ENCODE measurements at places on chromosomes 1 and 21. TPM values are rescaled to one million over a fixed set of nuclear protein-coding genes. Genes with fewer than 3 reads are reported as not detected.

DNA sequence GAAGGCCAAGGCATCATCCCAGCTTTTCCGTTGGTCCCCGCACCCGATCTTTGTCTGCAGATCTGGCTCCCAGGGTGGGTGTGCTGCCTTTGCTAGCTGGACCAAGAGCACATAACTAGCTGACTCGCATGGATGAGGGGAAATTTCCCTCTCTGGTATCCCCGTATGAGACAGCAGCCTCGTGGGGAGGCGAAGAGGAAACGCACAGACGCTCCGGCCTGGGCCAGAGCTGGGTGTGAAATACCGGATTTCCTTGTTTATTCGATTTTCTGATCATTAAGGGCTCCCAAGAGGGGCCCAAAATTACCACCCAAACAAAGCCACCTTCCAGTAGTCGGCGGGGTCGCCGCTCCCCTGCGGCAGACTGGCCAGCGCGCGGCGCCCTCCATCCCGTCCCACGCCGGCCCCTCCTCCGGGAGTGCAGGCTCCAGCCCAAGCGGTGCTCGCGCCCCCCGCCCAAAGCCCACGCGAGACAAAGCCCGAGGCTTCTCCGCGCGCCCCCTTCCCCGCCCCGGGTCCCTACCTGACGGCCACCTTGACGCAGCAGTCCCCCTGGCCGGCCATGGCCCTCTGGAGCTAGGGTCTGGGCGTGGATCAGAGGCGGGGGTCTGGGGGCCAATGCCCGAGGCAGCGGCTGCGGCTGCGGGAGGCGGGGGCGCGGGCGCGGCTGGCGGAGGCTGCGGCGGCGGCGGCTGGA, 546 bp downstream of the KIF21B start:
- H3K27ac ChIP-seq: no peak overlapping the region
- H3K27me3 ChIP-seq: no peaks in the 10 kb centered on the region
- H3K36me3 ChIP-seq: peaks cover 7% of the 10 kb centered on the region
- peaks cover 64% of the 10 kb centered on the region for H3K4me1 ChIP-seq
- DNase-seq: peak; percentile 65

DNA sequence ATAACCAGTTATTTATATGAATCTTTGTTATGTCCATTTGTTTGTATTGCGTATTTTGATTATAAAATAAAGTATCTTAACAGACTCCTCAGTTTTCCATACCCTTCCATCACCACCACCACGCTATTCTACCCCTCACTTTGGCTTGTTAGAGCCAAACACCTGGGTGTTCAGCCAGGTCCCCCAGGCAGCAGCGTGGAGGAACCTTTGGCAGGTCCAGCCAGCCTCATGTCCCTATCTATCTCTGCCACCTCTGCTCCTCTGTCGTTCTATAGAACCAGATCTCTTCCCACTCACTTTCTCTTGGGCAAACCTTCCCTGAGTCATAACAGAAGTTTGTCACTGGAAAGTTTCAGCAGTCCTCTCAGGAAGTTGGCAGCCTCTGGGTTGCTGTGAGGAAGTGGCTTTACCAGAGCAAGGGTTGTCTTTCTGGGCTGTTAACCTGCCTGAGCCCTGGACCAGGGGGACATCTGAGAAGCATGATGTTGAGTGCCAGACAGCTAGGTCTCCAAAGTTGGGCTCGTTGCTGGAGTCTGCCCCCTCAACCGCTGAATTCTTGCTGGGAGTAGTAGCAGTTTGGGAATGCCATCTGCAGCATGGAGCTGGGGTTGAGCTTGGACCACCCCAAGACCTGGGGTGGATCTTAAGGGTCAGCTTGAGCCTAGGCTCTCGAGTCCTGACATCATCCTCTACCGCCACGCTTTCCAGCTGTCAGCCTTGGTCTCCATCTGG, 996 bp upstream of the SH3BGRL3 start:
- no peaks in the 10 kb centered on the region for H3K27me3 ChIP-seq
- peaks cover 15% of the 10 kb centered on the region for H3K4me1 ChIP-seq
- DNase-seq: no peak
- peak overlapping the region; percentile 85 for H3K4me3 ChIP-seq
- peaks cover 21% of the 10 kb centered on the region for H3K36me3 ChIP-seq

DNA sequence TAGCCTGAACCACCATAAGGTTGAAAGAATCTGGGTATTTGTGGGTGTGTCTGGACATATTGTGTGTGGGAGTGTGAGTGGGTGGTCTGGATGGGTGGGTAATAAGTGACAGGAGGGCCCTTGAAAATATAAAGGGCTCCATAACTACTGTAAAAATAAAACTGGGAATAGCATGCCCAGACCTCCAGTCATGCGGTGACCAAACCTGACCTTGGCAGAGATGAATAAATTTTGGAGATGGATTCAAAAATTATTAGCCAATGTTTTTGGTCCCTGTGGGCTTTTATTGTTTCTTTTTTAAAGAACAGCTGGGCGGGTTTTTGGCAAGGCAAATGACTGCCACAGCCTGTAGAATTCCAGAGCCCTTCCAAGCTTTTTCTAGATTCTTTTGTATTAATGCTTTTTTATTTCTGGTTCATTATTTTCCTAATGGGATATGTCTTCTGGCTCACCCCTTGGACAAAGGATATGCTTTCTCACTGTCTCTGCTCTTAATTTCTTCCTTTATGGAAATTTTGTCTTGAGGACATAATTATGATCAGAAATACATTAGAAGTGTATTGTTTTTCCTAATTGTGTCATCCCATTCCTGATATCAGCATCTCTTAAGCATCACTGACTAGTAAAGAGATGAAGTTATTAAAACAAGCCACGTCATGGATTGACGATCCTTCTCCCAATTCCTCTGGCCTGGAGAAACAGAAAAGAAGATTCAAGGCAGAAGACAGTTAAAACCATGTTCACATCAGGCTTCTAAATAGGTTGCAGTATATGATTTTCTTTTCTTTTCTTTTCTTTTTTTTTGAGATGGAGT, 69.5 kb downstream of the NTMT2 start:
- H3K4me1 ChIP-seq: no peaks in the 10 kb centered on the region
- DNase-seq: no peak
- no peaks in the 10 kb centered on the region for H3K27me3 ChIP-seq
- H3K4me3 ChIP-seq: no peak overlapping the region

DNA sequence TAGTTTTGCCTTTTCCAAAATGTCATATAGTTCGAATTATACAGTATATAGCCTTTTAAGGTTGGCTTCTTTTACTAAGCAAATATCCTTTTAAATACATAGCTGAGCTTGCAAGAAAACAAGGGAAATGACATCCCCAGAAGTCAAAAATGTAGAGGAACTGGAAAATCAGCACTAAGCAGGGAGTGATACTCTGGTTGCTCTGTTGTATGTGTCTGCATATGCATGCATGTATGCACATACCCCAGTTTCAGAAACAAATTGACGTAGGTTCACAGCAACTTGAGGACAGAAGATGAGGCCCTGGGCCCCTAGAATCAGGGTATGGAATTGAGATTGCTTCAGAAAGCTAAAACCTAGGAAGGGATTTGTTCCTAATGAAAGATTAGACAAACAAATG, 75.1 kb upstream of the GNG4 start:
- H3K36me3 ChIP-seq: no peaks in the 10 kb centered on the region
- no peak for DNase-seq
- H3K27me3 ChIP-seq: no peaks in the 10 kb centered on the region
- H3K4me3 ChIP-seq: no peak overlapping the region
- H3K4me1 ChIP-seq: no peaks in the 10 kb centered on the region

GRCh38 chr1:30043256-30043655, 680.1 kb downstream of the MATN1 start:
- no peak overlapping the region for H3K4me3 ChIP-seq
- no peak for DNase-seq
- H3K27me3 ChIP-seq: no peaks in the 10 kb centered on the region

DNA sequence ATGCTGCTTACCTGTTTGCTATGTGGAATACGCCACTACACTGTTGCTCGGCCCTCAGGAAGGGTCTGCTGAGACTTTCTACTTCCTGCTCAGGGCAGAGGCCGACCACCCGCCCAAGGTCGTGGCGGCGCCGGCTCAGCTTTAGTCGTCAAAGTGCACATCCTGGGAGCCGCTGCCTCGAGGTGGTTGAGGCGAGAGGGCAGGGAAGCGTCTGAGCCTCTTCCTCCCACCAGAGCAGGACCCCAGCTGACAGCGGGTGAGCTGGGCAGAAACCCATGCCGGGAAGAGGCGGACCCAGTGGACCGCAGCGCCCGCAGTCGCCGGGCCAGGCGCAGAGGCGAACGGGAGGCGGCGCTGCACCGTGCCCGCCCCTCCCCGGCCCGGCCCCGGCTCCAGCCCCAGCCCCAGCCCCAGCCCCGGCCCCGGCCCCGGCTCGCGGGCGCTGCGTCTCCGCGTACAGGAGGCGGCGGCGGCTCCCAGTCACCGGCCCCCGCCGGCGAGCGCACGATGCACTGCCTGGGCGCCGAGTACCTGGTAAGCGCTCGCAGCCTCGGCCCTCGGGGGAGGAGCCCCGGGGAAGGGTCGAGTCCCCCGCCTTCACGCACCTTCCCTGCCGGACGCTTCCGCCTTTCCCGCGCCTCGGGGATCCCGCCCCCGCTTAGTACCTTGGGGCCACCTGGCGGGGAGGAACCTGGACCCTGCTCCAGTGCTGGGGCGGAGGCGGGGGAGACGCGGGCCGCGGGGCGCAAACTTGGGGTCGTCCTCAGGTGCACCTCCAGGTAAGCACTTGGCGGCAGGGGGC, at the start of gene SLC44A3:
SLC44A3 (plus strand) TSS at position 413 of the 802 bp plus-strand sequence; CDS start at position 508, 95 bp downstream.
- H3K4me3 ChIP-seq: peak within 1 kb of the TSS; percentile 83
- peaks cover 8% of the 10 kb centered on the region for H3K27me3 ChIP-seq
- no peak within 1 kb of the TSS for H3K27ac ChIP-seq
- H3K4me1 ChIP-seq: peaks cover 14% of the 10 kb centered on the region
- H3K36me3 ChIP-seq: no peaks in the 10 kb centered on the region
- peak; percentile 84 for DNase-seq

DNA sequence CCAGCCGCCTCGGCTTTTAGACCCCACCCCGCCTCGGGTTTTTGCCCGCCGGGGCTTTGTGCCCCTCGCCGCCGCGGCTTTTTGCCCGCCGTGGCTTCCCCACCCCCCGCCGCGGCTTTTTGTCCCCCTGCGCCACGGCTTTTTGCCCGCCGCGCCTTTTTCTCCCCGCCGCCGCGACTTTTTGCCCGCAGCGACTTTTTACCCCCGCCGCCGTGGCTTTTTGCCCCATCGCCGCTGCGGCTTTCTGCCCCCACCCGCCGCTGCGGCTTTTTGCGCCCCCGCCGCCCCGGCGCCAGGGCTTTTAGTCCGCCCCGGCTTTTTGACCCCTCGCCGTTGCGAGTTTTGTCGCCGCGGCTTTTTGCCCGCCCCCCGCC, 474.4 kb downstream of the FAM72C start:
- H3K27ac ChIP-seq: no peak overlapping the region
- no peak overlapping the region for H3K4me3 ChIP-seq
- no peak for DNase-seq
- no peaks in the 10 kb centered on the region for H3K4me1 ChIP-seq

DNA sequence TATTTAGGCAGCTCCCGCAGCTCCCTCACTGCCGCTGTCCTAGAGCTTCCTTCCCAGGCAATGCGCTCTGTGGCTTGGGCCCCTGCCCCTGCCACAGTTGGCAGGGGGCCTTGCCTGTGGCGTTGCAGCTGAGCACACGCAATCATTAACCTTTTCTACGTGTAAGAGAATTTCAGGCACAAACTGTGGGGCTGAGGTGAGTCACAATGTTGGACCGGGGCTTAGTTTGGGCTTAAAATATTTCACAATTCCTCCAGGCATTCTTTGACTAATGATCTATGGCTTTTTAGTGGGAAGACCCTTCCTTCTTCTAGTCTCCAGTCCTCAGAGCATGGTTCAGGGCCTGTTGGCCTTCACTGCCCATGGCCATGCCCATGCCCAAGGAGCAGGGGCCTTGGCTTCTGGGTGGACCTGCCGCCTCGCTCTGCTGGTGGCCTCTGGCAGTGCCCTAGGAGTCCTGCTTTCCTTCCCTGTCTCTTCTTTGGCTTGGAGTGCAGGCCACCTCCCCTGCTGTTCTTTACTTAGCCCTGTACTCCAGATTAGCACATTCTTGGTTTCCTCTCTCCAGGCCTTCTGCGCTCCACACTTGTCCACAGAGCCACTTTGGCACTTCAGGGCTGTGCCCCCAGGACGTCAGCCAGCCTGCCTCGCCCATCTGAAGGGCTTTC, 39.2 kb downstream of the MAPKAPK2 start:
- no peaks in the 10 kb centered on the region for H3K27me3 ChIP-seq
- DNase-seq: peak; percentile 43
- H3K4me3 ChIP-seq: no peak overlapping the region
- H3K4me1 ChIP-seq: peaks cover 19% of the 10 kb centered on the region

- H3K4me1 ChIP-seq: peaks cover 21% of the 10 kb centered on the region
- H3K27ac ChIP-seq: no peak overlapping the region
- no peak overlapping the region for H3K4me3 ChIP-seq
- H3K27me3 ChIP-seq: no peaks in the 10 kb centered on the region
- no peaks in the 10 kb centered on the region for H3K36me3 ChIP-seq
- DNase-seq: no peak
Observed at GRCh38 chr1:179036844-179037465, 11.3 kb downstream of the FAM20B start.

The HSD3B2 gene
- total RNA-seq: not detected

The RAB4A gene
- total RNA-seq: 25.9 TPM

The ZBTB21 gene
- 13.6 TPM for total RNA-seq

The FMO4 gene
- total RNA-seq: 1.0 TPM

The BGLAP gene
- total RNA-seq: 2.7 TPM

The DMBX1 gene
- not detected for total RNA-seq
